RPMI8226 (cell line): ENCODE measurements at places on chromosomes 12 and 14.

GRCh38 chr12:26346736-26347135, 151.4 kb downstream of the SSPN start:
- DNase-seq, result no peak

GRCh38 chr12:93572712-93573551, 457 bp downstream of the SOCS2 start:
- peak; percentile 19 for DNase-seq

DNA sequence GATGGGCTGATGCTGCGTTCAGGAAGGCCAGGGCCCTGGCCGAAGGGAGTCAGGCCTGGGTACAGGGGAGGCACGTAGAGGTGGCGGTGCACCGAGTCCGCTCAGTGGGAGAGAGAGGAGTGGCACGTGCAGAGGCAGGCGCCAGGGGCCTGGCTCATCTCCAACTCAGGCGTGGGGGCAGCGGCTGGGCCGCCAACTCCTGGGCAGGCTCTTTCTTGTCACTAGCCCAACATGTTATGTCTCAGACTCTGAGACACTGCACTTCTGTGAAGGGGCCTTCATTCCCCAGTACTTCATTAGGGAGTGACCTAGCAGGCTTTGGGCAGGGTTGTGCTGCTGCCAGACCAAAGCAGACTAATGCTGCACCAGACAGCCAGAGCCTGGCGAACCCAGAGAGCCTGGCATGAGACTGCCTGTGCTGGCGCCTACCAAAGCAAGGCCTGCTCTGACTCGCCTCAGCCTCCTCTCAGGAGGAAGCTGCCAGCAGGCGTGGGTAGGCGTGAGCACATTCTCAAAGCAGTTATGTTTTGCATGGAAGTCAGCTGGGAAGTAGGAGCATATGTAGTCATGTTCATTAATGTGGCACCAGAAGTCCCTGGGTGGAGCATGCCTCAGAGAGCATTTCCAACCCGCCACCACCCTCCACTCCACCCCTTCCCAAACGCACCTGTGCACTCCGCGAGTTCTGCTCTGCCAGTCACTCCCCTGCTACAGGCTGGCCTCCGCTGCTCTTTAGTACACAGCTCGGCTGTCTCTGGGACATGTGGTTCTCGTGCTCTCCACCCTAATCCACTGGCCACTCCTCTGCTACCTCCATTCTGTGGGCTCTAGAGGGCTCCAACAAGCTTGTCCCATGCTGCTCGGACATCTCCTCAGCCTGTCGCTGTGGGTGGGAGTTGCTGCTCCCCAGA, 9.7 kb downstream of the CKB start:
- DNase-seq, result no peak

- DNase-seq, result no peak
Measured at GRCh38 chr12:93853698-93854478, 176.7 kb downstream of the CRADD start.

- no peak for DNase-seq
Measured at GRCh38 chr14:94924189-94924588, 154.3 kb upstream of the GSC start.

DNA sequence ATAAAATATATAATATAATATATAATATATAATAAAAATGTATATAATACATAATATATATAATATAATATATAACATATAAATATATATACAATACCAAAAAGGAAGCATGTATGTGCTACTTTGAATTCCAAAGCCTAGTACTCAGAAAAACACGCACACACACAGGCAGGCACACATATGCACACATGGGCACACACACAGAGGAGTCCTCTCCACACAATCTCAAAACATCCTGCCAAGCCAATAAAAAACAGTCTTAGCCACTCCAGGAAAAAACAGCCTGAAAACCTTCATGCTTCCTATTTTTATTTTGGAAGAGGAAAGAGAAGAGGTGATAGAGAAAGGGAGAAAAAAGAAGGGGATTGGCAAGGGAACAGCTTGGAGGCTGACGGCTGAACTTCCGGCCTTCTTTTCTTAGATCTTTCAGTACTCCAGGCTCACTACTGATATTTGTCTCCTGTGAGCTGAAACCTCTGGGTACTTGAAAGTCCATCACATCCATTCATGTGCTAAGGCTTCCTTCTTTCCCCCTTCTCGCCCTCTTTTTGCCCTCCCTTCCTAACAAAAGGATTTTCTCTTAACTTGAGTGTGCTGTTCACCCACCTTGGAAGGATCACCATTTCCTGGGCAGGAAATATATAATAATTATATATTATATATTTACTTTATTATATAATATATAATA, 394.2 kb downstream of the NUAK1 start:
- no peak for DNase-seq

DNA sequence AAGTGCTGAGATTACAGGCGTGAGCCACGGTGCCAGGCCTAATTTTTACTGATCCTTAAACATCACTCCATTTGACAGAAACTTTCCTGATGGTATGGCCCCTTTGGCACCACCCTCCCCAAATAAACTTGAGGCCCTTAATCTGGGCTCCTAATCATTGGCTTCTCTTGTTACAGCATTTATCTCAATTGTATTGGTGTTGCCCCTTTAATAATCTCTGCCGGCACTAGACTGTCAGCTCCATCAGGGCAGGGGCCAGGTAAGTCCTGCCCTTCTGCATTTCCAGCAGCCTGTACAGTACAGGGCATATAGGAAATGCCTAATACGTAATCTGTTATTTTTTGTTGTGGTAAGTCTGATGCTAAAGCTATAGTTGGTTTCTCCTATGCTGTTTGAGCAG, 1.2 kb upstream of the IFT81 start:
- DNase-seq, result no peak

GRCh38 chr12:6914246-6914946, at the start of gene ENO2:
ENO2 (plus strand) TSS chr12:6914580; CDS start chr12:6915833, 1,253 bp downstream.
- DNase-seq, result peak; percentile 73

- DNase-seq, result peak; percentile 59
Measured at GRCh38 chr12:132427999-132428935, 61.7 kb upstream of the FBRSL1 start.

DNA sequence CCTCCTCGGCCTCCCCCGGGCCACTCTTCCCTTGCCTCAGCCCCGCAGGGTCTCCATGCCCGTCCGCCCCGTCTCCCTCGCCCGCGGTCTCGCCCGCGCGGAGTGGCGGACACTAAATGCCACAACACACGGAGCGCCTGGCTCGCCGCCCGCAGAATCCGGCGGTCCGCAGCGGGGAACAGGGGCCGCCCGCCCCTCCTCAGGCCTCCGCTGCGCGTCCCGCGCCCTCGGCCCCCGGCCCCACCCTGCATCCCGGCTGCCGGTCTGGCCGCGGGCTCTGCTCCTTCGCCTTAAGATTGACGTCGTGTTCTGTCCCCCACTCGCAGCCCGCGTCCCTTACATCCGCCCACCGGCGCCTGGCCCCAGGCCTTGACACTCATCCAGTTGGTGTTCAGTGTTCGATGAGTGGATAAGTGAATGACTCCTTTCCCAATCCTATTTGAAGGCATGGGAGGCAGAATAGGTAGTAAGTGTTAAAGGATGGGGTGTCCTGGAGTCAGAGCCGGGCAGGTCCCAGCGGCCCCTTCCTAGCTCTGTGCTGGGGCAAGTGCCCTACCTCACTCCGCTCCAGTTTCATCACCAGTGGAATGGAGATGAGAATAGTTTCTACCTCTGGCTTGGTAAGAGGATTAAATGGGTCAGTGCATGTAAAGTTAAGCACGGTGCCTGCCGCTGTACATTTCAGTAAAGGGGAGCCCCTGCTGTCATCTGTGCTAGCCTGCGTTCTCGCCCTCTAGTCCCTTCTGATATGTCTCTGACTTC, 622 bp downstream of the TECPR2 start:
- DNase-seq, result no peak

DNA sequence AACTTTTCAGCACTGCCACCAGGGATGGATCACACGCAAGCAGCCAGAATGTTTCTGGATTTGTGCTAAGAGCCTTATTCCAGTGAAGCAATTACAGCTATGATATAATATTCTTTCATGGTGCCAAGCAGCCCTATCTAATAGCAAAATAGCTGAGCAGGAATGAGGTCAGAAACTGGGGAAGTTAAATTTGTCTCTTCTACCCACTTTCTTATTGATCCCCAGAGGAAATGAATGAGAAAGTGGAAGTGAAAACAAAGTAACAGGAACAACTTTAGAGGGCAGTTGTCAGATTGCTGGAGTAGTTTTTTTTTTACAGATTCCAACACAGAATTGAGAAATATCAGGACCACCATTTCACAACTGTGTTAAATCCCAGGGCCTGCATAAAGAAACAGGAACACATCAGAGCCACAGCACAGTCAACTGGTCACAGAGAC, 44.8 kb downstream of the GCH1 start:
- peak; percentile 2 for DNase-seq

GRCh38 chr12:20507056-20507455, 138.7 kb downstream of the PDE3A start:
- DNase-seq, result no peak

- no peak for DNase-seq
Measured at GRCh38 chr12:77493302-77494168, 337.2 kb upstream of the NAV3 start.

GRCh38 chr12:110004598-110004997, 5.4 kb downstream of the ANKRD13A start:
- DNase-seq, result no peak

- no peak for DNase-seq
Measured at GRCh38 chr12:56413392-56413791, 35.8 kb downstream of the TIMELESS start.

GRCh38 chr12:42570076-42570475, 19.5 kb downstream of the PRICKLE1 start:
- no peak for DNase-seq

GRCh38 chr12:643475-644302, 19.6 kb downstream of the NINJ2 start:
- no peak for DNase-seq

GRCh38 chr12:128091101-128091720, 175.8 kb upstream of the TMEM132C start:
- no peak for DNase-seq

DNA sequence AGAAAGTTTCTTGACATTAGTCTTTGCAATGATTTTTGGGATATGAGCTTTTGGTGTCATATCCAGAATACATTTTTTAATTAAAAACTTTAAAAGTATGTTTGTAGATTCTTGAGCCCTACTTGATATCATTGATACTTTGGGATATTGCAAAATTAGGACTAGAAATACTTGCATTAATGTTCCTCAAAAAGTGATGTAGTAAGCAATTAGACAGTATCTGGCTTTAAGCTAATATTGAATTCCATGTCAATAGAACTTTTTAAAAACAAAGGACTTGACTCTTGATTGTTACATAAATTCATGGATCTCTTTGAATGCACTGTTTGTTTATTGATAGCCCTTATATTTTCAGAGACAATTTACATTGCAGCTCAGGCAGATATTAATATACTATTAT, 15.6 kb downstream of the PEX5 start:
- no peak for DNase-seq

DNA sequence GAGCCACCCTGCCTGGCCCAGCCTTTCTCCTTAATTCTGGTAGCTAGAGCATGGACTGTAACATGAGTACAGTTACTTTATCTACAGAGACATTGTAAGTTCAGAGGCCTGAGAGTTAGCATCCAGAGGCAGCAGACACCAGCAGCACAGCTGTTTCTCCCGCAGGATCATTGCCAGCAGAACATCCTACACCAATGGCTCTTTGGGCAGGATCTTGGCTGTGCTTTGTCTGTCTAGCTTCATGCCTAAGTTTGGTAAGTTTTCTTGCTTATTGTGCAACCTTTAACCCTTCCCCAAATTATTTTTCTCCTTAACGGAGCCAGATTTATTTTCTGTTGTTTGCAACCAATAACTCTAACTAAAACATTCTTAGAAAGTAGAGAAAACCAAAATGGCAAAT, 21.6 kb downstream of the C12orf71 start:
- no peak for DNase-seq

DNA sequence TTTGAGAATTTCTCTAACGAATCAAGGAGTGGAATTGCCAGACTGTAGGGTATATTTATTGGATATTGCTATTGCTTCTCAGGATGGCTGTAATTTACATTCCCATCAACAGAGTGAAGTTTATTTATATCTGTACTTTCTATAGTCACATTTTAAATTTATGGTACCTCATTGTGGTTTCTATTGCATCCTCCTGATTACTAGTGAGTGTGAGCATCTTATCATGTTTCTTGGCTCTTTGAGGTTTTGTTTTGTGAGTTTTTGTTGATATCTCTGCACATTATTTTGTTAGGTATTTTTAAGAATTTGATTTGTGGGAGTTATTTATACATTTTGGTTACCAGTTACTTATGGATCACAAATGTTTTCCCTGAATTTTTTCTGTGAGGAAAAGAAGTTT, 13.9 kb downstream of the DNM1L start:
- DNase-seq, result no peak

- peak; percentile 58 for DNase-seq
Measured at GRCh38 chr12:51832354-51833107, 16.0 kb downstream of the FIGNL2 start.

- DNase-seq, result no peak
Measured at GRCh38 chr12:42213954-42214426, 24.1 kb downstream of the YAF2 start.

DNA sequence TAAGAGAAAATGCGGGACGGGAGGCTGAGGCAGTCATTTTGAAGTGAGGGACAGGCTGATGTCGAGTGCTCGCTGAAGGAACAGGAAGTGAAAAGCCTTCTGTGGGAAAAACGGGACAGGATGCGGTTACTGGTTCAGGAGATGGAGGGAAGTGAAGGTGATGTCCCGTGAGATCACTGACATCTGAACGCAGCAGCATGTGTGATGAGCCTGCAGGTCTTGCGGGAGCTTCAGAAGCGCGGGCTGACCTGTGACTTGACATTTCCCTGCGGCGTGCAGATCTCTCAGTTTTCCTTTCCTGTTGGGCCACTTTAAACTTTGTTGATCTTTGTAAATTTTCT, 77.8 kb downstream of the DDX51 start:
- DNase-seq, result no peak

DNA sequence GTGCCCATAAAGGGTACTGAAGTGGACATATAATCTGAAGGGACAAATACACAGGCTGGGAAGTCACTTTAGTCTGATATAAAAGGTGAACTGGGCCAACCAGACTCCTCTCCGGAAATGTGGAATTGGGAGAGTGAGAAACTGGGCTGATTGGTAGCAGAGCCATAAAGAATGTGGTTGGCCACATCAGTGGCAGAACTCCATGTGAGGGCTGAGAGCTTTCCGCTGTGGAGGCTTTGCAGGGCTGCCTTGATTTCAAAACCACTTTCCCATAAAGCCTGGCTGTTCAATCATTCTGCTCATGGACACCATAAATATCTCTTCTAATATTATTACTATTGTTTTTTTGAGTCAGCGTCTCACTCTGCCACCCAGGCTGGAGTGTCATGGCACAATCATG, 220.3 kb downstream of the MON2 start:
- DNase-seq, result no peak

- DNase-seq, result peak; percentile 25
Measured at GRCh38 chr12:10363914-10364814, 25.7 kb downstream of the KLRK1 start.
